Pons (tissue), 1 donor: ENCODE measurements at places on chromosomes 1 and 21.

DNA sequence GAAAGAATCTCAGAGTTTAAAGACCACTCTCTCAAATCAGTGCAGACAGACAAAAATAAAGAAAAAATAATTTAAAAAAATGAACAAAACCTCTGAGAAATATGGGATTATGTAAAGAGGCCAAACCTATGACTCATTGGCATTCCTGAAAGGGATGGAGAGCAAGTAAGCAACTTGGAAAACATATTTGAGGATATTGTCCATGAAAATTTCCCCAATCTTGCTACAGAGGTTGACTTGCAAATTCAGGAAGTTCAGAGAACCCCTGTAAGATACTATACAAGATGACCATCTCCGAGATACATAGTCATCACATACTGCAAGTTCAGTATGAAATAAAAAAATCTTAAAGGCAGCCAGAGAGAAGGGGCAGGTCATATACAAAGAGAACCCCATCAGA is 43.7 kb upstream of the IVNS1ABP start:
- DNase-seq: no peak

DNA sequence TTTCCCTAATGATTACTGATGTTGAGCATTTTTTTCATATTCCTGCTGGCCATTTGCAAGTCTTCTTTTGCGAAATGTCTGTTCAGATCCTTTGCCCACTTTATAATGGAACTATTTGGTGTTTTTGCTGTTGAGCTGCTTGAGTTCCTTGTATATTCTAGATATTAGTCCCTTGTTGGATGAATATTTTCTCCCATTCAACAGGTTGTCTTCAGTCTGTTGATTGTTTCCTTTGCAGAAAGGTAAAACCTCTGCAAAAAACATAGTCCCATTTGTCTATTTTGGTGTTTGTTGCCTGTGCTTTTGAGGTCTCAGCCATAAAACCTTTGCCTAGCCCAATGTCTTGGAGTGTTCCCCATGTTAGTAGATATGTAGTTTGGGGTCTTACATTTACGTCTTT is 78.0 kb upstream of the GUCA2B start:
- DNase-seq: no peak

DNA sequence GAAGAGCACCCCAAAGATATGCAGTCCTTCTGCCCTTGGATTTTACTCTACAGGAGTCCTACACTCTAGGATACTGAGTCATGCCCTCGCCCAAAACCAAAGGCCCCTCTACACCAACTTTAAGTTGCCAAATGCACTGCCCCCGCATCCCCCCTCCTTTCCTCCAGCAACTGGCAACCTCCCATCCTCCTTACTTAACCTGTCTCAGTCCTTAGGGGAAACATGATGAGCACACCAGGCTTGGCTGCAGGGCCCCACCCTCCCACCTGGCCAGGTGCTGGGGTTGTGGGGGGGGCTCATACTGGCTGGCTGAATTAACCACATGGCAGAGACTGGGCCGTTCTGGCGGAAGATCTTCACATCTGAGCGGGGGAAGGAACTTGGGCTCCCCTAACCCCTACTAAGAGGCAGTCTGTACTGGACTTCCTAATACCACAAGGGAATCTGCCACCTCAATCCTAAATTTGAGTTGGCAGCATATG is 1.2 kb downstream of the HDGF start:
- DNase-seq: no peak

GRCh38 chr21:27173053-27173452 is 206.2 kb upstream of the ADAMTS5 start:
- no peak for DNase-seq

- no peak for DNase-seq
Measured at GRCh38 chr1:206738370-206739366, 31.9 kb upstream of the IL19 start.

DNA sequence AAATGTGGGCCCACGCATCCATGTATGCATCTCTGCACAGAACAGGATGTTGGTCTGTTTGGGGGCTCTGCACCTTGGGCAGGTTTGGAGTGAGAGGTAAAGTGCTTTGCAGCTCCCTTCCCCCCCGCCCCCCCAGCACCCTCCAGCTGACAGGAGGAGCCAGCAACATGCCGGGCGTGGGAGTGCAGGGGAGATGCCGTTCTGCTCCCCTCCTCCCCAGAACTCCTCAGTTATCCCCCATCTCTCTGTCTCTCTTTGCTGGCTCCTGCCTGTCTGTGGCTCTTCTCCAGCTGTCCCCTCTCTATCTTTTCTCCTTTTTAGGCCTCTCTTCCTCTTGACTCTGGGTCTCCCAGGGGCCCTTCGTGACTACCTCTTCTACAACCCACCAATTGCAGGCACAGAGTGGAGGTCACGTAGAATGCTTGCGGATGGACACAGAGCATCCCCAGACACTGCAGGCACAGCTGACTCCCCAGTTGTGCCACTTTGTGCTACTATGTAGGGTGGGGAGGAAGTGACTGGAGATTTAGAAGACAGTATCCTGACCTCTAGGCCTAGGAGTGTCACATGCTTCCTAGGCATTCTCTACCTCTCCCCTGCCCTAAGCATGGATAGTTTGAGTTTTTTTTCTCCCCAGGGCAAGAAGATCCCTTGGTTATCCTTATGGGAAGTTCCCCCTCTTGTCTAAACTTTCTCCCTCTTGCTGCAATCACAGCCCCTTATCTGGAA is 1.7 kb upstream of the RORC start:
- DNase-seq: no peak

DNA sequence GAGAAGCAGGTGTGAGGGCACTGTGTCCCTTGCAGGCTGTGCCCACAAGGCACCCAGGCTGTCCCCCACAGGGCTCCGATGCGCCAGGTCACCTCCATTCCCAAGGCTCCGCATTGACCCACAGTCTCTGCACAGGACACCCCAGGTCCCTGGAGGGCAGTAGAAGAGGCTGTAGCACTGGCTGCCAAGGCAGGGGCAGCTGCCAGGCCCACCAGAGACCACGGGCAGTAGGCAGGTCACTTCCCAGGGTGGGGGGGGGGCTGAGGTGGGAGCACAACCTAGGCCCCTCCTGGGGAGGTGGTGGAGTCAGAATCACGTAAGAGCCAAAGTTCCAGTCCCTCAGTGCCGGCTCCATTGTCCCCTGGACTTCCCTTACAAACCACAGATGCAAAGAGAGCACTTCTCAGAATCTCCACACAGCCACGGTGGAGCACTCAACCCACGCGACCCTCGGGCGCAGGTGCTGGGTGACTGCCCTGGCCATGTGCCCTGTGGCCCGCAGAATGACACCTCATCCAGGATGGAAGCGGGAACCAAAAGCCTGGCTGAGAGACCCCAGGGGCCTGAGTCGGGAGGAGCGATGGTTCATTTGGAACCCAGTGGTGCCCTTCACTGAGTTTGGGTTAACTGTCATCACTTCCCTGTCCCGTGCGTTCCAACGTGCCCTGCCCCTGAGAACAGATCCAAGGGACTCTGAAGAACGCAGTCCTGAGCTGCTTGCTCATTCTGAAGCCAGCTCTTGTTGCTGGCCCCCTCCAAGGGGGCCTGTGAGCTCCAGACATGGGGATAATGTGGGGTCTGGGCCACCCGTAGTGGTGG is 69.7 kb upstream of the PDE9A start:
- no peak for DNase-seq

DNA sequence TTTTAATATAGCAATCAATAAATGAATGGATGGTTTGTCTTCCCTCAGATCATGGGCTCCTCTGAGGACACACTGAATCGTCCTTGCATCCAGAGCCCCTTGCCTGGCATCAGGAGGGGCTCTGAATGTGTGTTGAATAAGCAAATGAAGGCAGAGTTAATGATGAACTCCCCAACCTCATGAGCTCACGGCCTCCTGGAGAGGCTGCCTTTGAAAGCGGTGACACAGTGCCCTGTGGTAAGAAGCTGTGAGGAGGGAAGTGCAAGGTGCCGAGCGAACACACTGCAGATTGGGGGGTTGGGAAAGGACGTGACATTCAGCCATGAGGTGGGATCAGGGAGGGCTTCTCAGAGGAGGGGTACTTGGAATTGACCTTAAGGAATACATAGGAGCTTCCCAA is 3.2 kb upstream of the PARS2 start:
- no peak for DNase-seq

- DNase-seq: peak; percentile 63
Measured at GRCh38 chr1:116346943-116347673, 25.9 kb upstream of the ATP1A1 start.

GRCh38 chr1:66511118-66511517 is 22.8 kb upstream of the SGIP1 start:
- DNase-seq: no peak

DNA sequence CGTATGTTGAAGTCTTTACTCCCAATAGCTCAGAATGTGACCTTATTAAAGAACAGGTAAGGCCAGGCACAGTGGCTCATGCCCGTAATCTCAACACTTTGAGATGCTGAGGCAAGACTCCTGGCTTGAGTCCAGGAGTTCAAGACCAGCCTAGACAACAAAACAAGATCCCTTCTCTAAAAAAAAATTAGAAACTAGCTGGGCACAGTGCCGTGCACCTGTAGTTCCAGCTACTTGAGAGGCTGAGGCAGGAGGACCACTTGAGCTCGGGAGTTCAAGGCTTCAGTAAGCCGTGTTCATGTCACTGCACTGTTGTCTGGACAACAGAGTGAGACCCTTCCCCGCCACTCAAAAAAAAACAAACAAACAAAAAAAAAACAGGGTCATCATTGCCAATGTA is 171.3 kb downstream of the RERE start:
- DNase-seq: no peak

GRCh38 chr21:44845418-44846223 is 27.8 kb upstream of the SUMO3 start:
- peak; percentile 25 for DNase-seq

DNA sequence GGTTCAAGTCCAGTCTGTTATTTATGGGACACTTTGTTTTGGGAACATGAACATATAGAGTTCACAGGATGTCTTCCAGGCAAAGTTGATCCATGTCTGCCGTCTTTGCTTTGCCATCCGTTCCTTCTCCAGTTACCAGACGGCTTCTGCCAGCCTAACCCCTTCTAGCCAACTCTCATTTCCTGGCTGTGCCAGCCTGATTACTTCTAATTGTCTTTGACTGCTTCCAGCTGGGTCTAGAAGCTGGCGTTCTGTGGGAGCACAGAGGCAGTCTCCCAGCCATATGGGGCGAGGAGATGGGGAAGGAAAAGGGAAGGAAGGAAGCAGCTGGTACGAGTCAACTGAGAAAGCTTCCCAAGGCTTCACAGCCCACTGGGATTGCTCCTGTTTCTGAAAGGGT is 3.1 kb upstream of the HUNK start:
- DNase-seq: no peak

- DNase-seq: no peak
Measured at GRCh38 chr1:225415307-225415706, 12.5 kb downstream of the LBR start.

GRCh38 chr1:13828454-13829151 is 128.6 kb downstream of the PRDM2 start:
- DNase-seq: no peak

DNA sequence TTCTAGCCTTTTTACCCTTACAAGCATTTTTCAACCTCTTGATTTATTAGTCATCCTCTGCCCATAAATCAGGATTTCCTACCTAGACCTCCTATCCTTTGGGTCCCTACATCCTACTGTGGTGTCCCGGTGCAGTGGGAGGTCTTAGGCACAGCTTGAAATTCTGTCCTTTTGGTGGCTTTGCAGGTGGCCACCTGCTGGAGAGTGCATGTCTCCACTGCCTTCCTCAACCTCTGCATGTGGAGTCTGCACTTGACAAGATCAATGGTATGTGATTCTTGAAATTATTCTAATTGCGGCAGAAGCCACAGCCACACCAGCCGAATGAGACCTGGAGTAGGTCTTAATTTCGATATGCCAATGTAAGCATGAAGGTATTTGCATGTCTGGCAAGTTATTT is 11.4 kb upstream of the KCNA3 start:
- DNase-seq: no peak

GRCh38 chr1:87937831-87938395 is 609.2 kb downstream of the LMO4 start:
- DNase-seq: no peak

GRCh38 chr1:167434306-167434705 is 84.0 kb downstream of the CD247 start:
- DNase-seq: no peak

DNA sequence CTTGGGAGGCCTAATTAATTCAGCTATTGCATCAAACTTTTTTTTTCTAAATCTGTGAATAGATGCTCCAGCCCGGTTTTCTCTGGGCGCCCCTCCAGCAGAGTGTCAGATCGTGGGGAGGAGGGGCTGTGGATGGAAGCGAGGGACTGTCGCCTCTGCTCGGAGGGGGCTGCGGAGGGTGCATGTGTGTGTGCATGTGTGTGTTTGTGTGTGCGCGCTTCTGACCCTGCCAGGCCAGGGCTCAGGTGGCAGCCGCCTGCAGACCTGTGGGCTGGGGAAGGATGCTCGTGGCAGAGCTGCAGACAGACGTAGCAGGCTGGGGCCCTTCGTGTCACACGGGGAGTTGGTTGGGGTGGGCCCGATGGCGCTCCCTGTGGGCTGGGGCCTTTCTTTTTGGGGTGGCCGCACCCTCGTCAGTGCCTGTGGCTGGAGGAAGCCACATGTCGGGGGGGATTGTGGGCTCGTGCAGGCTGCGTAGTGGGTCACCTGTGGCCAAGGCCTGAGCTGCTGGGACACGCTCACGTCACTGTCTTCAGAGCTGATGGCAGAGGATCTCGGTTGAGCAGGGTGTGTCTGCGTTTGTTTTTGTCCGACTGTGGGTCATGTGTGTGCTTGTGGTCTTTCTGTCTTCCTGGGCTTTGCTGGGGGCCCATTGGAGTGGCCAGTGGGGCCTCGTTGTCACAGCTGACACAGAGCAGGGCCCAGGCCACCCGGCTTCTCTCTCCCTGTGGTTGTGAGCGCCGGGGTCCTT is 2.8 kb downstream of the SKI start:
- peak; percentile 75 for DNase-seq

DNA sequence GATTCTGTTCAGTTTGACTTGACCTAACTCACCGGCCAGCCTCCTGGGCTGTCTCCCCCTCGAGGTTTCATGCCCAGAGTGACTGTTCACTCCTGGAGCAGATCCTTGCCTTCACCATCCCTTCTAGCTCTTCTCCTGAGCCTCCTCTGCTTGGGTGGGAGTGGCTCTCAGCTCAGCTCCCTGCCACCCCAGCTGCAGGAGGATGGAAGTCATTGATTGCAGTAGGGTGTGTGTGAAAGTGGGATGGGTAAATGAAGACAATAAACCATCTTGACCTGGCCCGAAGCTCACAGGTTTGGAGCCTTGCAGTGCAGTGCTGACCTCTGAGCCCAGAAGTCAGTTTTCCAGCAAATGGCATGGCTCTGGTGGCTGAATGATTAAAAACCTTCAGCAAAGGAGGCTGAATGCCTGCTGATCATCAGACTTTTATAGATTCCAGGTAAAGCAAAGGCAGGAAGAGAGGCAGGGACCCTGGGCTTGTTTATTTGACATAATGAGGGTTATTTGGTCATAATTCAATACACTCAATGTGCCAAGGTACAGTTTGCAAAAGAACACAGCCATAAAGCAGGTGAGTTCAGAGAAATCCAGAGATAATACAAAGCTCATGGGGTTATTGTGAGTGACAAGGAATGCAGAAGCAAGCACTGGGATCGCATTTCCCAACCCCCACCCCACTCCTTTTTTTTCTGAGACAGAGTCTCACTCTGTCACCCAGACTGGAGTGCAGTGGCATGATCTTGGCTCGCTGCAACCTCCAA is 17.5 kb upstream of the TFF3 start:
- DNase-seq: no peak

GRCh38 chr1:180042988-180043622 is 88.5 kb downstream of the CEP350 start:
- DNase-seq: no peak
